ENCODE measurements at places on chromosomes 7 and 10.

DNA sequence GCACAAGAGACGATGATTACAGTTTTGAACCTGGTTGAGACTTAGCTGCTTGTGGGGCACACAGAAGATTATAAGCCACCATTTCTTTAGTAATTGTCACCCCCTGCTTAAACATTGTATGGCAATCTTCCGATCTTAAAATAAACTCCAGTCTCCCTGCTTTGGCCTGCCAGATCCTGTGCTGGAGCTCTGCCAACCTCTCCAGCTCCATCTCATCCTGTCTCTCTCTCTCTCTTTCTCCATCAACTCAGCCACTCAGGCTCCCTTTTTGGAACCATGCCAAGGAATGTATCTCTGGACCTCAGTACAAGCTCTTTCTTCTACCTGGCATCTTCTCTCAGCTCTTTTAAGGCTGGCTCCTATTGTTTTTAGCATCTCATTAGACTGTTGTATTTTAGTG, 1053.2 kb downstream of the REEP3 start:
- DNase-seq: peak; percentile 71

- no peak for DNase-seq
Measured at GRCh38 chr10:118148247-118148646, 101.5 kb upstream of the RAB11FIP2 start.

GRCh38 chr10:110751850-110752249, 107.7 kb downstream of the RBM20 start:
- DNase-seq: no peak

DNA sequence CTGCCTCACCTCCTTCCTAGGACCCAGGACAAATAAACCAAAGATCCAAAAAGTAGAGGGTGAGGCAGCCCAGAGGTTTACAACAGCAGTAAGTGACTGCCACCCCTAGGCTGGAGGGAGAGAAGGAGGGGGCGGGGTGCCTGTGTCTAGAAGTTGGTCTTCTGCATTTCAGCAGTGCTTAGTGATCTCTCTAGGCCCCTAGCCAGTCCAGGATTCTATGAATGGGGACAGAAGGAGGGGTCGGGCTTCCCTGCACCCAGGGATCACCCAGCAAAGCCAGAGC, 62.8 kb upstream of the KDM7A start:
- peak; percentile 32 for DNase-seq

DNA sequence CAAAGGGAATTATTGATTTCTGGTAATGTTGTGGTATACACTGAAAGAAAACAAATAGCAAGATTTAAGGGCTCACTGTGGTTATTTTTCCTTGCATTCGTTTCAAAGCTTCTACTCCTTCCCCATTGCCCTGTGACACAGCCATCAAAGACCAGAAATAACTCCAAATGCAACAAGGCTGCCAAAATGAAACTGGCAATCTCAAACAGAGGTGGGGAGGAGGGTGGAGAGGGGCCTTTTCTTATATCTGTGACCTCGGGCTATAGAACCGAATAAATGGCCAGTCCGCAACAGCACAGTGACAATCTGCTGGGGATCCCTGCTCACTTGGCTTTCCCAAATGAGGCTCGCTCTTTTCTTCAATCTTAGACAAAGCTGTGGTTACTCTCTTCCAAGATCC, 17.4 kb upstream of the SPOCK2 start:
- no peak for DNase-seq

DNA sequence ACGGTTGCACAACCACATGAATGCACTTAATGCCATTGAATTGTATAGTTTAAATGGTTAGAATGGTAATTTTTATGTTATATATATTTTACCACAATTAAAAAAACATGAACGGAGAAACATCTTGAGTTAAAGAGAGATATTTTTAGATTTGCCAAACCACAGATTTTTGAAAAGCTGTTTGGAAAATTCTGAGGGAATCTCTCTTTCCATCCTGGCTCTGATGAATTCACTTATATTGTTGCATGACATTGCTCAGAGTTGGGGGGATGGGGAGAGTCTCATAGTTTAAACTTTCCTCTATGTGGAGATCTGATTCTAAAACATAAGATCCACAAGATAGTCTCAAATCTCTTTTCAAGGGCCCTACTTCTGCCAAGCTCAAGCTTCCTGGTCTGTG, 275.0 kb upstream of the NPVF start:
- DNase-seq: no peak

- no peak for DNase-seq
Measured at GRCh38 chr10:127937915-127938463, 31.1 kb downstream of the PTPRE start.

DNA sequence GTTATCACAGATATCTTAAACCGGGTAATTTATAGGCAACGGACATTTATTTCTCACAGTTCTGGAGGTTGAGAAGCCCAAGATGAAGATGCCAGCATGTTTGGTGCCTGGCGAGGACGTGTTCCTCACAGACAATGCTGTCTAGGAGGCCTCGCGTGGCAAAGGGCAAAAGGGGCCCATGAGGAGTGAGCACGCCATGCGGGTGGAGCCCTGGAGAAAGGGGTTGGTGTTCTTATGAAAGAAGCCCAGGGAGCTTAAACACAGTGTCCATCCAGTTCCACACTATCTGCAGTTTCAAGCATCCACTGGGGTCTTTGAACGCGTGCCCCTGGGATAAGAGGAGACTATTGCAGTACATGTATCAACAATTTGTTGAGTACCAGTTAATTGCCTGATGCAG, 51.4 kb downstream of the CXCL12 start:
- no peak for DNase-seq

GRCh38 chr10:111739125-111739873, 444.3 kb downstream of the GPAM start:
- DNase-seq: peak; percentile 7

GRCh38 chr10:80709866-80710265, 172.2 kb downstream of the SH2D4B start:
- no peak for DNase-seq

GRCh38 chr7:27459021-27459730, 203.5 kb downstream of the HIBADH start:
- DNase-seq: peak; percentile 17

DNA sequence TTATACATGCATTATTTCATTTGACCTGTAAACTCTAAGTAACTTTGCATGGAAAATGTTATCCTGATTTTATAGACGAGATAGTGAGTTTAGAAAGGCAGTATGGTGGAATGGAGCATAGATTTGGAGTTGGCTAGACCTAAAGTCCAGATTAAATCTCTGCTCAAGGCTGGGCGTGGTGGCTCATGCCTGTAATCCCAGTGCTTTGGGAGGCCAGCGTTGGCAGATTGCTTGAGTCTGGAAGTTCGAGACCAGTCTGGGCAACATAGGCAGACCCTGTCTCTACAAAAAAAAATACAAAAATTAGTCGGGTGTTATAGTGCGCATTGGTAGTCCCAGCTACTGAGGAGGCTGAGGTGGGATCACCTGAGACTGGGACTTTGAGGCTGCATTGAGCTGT, 9.4 kb downstream of the PTEN start:
- no peak for DNase-seq

GRCh38 chr7:136144182-136144581, 167.0 kb upstream of the MTPN start:
- peak; percentile 30 for DNase-seq

DNA sequence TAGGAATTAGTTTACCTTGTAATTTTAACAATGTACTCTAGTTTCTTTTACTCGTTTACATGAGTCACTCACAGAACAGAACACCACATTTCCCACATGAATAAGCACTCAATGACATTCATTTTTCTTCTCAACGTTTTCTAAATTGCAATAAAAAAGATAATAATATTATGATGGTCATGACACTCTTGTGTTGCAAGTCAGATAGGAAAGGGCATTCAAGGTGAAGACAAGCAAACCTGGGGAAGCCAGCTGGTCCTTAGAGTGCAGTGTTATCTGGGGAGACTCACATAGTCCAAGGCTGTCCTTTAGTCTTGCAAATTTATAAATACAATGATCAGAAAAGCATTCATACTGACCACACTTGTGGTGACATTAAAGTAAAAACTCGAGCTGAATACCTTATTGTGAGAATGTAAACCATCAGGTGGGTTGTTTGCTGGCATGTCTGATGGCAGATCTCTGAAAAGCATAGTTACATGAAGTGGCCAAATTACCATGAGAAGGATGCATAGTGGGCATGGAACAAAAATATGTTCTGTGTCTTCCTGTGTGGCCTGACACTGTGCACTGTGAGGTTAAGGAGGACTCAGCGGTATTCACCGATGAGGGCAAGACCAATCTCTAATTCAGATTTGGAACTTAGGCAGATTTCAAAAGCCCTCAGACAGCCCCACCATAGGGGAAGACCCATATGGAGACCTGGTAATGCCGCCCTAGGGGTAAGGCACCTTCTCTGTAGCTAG, 158.9 kb upstream of the ASAH2 start:
- no peak for DNase-seq

DNA sequence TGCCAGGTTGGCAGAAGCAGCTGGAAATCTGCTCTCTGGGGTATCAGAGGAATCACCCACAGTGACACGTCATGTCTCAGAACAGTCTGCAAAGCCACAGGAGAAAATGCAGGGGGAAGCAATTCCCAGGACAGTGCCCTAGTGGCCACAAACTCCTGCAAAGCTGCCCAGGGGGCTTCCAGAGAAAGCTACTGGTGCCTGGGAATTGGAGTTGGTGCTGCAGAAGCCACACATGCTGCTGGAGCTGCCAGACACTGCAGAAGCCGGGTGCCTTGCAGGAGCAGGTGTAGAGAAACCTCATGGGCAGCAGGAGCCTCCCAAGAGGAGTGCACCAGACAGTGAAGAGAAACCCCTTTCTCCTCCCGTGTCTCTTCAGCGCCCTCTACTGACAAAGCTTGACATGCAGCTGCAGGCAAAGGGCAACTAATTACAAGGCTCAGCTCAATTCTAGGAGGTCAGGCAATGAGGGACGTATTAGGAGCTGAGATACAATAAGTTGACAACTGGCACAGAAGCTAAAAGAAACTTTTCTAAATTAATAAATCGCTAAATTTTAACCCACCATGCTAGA, 30.2 kb upstream of the NUB1 start:
- no peak for DNase-seq

GRCh38 chr10:6119423-6119822, 30.6 kb downstream of the RBM17 start:
- DNase-seq: no peak

DNA sequence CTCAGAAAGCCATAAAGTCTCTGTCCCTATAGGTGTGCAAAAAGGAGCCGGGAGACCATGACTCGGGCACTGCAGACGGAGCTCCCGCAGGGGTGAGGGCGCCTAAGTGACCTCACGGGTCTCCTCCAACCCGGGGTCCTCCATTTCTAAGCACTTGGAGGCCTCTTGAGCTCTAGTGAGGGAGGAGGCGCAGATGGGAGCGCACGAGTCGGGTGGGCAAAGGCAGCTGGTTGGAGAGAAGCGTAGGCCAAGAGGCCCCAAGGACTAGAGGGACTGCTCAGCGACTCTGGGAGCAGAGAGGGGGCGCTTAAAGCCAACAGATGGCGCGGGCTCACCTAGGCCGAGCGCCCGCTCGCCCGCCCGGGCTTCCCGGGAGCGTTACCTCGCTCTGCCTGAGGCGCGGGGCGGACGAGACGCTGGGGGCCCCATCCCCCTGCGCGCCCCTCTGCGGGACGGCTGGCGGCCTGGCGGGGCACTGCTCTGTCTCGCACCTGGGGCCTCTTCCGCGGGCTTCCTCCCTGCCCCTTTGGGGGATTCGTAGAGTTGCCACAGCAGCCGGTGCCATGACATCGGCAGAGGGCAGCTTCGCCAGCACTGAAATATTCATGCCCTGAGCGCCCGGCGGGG, 523 bp upstream of the CDH23 start:
- DNase-seq: peak; percentile 90

DNA sequence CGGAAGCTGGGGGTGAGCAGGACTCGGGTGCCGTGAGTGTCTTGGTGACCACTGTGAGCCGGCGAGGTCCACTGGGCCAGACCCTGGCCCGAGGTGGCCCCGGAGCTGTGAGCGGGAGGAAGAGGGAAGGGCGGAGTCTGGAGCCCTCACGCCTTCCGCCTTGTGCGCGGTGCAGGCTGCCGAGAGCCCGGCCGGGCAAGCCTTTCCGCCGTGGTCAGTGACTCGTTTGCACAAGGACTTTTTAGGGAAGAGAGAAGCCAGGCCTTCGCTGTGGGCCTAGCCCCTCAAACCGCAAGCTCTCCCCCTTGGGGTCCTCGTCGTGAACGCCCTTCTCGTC, 40.9 kb upstream of the ZNF32 start:
- peak; percentile 68 for DNase-seq

GRCh38 chr10:3046981-3047547, 20.3 kb upstream of the PFKP start:
- no peak for DNase-seq

DNA sequence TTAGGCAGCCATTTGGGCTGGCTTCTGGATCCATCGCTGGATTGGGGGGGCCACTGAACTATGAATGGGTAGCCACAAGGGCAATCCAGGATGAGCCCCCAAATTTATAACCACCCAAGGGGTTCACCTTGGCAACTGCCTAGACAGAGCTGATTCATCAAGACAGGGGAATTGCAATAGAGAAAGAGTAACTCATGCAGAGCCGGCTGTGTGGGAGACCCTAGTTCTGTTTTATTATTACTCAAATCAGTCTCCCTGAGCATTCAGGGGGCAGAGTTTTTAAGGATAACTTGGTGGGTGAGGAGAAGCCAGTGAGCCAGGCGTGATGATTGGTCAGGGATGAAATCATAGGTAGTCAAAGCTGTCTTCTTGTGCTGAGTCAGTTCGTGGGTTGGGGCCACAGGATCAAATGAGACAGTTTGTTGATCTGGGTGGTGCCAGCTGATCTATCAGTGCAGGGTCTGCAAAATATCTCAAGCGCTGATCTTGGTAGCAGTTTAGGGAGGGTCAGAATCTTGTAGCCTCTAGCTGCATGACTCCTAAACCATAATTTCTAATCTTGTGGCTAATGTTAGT, 57.9 kb downstream of the DNAJB9 start:
- no peak for DNase-seq

GRCh38 chr10:127890832-127891334, 1.9 kb downstream of the CLRN3 start:
- DNase-seq: no peak

GRCh38 chr7:133434246-133434865, 181.5 kb downstream of the EXOC4 start:
- DNase-seq: peak; percentile 60

DNA sequence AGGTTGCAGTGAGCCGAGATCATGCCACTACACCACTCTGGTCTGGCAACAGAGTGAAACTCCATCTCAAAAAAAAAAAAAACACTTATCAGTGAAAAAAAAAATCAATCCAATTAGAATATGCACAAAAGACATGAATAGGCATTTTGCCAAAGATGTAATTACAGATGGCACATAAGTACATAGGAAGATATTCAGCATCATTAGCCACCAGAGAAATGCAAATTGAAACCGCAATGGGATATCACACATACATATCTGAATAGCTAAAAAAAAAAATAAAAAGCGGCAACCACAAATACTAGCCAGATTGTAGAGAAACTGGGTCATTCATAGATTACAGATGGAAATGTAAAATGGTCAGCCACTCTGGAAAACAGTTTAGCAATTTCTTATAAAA, 1310.8 kb downstream of the XPNPEP1 start:
- no peak for DNase-seq

DNA sequence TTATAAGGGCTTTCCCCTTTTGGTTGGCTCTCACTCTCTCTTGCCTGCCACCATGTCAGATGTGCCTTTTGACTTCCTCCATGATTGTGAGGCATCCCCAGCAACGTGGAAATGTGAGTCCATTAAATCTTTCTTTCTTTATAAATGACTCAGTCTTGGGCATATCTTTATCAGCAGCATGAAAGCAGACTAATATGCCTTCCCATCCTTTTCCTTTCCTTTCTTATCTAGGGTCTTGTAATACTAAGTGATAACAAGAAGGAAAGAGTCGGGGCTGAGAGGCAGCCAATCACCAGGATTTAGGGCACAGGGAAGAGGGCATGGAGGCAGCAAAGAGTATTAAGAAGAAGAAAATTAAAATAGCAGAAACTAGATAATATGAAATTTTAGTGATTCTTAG, 62.0 kb upstream of the JCAD start:
- no peak for DNase-seq

GRCh38 chr7:33841031-33841430, 64.3 kb upstream of the BMPER start:
- DNase-seq: no peak

All from stomach (tissue), 19 donors.